Activated CD8-positive, alpha-beta memory T cell treated with anti-CD3 and anti-CD28 coated beads for 4 hours (primary cell): ENCODE measurements at places on chromosomes 4 and X.

DNA sequence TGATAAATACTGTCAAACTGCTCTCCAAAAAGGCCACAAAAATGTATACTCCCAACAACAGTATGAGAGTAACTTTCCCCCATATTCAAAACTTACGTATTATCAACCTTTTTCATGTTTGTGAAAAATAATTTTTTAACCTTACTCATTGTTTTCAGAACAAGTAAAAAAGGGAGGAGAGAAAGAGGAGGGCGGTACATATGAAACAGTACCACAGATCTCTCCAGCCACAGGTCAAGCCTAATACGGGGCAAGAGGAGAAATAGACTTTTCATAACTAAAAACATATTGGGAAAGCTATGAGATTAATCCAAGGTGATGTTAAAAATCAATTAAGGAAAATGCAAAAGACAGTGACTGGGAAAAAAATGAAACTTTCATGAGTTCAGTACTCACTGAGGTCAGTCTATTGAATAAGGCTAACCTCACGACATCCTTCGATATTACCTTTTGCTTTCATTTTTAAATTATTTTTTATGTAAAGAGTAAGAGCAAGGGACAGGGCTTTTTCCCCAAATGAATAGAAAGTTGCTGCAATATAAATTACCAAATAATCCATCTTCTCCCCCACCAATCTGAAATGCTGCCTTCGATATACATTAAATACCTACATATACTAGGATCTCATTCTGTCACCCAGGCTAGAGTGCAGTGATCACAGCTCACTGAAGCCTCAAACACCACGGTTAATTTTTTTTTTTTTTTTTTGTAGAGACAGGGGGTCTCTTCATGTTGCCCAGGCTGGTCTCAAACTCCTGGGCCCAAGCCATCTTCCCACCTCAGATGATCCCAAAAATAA, 25.3 kb downstream of the FBXW7 start:
- no peak for DNase-seq

- no peak for DNase-seq
These were observed 7.9 kb downstream of the RAB33A start for GRCh38 chrX:130179579-130180215.

DNA sequence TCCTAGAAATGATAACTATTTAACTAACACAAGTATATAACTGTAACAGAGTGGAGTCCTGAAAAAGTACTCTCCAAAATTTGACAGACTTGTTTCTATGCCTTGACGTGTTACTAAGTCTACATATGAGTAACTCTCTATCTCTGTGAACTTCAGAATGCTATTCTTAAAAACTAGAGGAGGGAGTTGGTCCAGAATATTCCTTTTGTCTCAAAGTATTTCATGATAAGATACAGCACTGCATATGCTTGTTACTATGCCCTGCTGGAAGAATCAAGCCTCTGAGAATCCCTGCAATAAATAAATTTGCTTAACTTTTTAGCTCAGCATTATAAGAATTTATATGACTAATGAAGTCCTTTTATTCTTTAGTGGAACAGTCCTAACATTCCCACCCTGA, 50.9 kb upstream of the ATXN3L start:
- DNase-seq = no peak

- no peak for DNase-seq
These were observed 235.0 kb downstream of the MAML3 start for GRCh38 chr4:139919004-139919403.

DNA sequence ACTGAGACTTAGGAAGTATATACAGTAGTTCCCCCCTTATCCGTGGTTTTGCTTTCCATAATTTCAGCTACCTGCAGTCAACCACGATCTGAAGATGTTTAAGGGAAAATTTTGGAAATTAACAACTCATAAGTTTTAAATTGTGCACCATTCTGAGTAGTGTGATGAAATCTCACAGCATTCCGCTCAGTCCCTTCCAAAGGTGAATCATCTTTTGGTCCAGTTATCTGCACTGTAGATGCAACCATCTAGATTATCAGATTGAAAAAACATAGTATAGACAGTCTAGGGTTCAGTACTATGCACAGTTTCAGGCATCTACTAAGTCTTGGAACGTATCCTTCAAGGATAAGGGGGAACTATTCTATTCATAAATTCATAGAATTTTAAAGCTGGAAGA, 109.0 kb downstream of the ANXA3 start:
- DNase-seq = no peak

DNA sequence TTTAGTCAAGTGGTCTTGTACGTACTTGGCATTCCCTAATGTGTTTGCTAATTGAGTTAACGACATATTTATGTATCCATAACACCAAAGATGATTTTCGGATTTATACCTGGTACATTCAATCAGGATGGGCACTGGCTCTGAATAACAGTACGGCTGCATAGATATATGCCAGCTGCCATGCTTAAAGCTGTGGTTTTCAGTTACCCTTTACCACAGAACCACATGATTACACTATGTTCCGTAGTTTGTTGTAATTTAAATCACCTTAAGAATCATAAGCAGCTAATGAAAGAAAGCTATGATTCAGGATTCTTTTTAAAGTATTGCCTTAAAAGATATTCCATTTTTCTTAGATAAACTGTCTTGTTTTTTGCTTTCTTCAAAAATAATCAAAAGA, 53.6 kb downstream of the FIP1L1 start:
- DNase-seq = no peak

DNA sequence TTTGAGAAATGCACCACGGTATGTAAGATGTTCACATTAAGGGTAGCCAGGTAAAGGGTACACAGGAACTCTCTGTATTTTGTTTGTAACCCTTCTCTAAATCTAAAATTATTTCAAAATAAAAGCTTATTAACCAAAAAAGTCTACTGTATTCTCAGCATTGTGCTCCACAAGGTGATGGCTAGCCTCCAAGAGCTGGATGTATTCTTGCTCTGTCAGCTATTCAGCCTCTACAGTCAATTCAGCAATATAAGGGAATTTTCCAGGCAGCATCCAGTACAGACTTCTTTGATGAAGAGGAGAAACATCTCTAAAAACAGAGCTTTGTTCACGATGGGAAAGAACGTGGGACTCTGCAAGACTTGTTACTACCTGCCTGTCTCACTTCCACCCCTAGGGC, 63.5 kb upstream of the MAOA start:
- DNase-seq = no peak

- no peak for DNase-seq
These were observed 72.4 kb upstream of the ANXA10 start for GRCh38 chr4:168019921-168020320.

DNA sequence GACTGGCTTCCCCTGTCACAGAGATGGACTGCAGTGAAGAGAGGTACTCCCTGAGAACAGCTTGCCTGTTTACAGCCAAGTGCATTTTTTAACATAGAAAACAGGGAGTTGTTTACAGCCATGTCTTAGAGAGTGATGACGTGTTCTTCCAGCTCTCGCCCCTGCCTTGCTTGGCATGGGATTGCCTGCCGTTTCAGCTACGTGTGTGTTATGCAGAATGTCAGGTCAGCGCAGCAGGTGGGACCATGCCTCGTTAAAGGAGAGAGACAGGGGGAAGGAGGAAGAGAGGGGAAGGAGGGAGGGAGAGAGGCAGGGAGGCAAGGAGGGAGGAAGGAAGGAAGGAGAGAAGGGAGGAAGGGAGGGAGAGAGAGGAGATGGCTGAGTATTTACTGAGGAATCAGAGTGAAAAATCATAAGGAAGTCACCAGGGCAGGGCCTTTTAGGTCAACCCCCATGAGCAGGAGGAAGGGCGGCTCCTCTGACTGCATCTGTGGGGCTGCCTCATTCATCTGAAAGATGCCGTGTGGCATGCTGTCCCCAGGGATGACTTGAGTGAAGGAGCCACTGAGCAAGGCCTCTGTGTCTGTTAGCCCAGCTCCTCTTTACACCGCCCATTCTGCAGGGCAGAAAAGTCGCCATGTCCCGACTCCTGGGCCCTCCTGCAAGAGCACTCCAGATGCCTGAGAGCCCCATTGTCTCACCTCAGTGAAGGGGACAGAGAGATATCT, 139.7 kb upstream of the PSAPL1 start:
- no peak for DNase-seq

DNA sequence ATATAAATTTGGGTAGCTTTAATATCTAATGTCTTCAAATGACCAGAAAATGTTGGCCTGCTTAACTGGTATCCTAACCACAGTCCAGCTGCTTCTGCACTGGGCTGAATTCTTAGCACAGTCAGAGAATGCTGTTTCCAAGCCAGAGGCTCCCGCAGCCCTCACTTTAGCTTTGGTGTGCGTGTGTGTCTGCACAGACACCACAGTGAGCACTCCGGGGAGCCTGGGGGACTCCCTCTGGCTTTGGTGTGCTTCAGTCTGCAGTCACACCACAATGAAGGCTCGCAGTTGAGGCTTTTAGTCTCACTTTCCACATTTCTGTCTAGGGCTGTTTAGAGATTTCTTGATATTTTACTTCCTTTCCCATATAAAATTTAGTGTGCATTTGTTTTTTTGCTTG, 53.6 kb downstream of the APOO start:
- no peak for DNase-seq

- DNase-seq = no peak
These were observed 807.9 kb downstream of the C4orf33 start for GRCh38 chr4:129903861-129904260.

DNA sequence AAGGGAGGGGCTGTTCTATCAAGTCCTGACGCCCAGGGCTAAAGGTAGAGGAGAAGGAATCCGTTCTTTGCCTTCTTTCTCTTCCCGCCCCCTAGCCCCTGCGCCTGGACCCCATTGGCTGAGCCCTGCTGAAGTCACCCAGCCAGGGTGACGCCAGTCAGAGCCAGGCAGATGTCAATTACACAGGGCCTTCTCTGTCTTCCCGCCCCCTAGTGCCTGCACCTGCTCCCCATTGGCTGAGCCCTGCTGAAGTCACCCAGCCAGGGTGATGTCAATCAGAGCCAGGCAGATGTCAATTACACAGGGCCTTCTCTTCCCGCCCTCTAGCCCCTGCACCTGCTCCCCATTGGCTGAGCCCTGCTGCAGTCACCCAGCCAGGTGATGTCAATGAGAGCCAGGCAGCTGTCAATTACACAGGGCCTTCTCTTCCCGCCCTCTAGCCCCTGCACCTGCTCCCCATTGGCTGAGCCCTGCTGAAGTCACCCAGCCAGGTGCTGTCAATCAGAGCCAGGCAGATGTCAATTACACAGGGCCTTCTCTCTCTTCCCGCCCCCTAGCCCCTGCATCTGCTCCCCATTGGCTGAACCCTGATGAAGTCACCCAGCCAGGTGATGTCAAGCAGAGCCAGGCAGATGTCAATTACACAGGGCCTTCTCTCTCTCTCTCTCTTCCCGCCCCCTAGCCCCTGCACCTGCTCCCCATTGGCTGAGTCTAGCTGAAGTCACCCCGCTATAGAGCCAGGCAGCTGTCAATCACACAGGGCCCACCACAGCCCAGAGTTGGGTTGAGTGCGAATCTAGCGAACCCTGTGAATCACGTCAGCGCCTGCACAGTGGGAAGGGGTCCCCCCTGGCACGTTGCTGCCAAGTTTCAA, 46.4 kb downstream of the ASMT start:
- peak; percentile 30 for DNase-seq

DNA sequence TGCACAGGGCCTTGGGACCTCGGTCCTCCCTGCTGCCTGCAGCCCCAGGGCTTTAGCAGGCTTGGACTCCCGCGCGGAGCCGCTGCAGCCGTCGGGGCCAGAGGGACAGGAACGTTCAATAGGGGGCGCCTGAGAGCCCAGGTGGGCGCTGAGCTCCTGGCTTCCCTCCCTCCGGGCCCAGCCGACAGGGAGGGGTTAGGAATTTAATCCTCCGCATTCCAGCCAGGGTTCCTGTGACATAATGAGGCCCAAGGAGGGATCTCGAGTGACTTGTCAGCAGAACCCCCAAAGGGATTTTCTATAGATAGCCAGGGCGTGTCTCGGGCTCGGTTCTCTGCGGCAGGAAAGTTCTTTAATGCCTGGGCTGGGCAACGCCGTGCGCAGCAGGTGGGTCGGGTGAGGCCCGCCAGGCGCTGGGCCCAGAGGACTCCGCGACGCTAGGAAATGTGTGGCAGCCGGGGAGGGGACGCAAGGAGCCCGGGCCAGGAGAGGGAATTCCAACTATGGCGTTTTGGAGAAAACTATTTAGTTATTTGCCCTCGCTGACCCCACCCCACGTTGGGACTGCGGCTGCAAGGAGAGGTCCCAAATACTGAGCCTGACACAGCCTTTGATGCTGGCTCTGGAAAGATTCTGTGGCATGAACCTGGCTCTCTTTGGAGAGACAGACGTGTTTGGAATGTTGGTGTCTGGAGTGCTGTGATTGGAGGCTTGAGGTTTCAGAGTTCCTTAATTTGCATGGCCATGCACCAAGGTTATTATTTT, 285.2 kb upstream of the GATB start:
- no peak for DNase-seq

- no peak for DNase-seq
These were observed 57.1 kb upstream of the ATXN3L start for GRCh38 chrX:13376857-13377549.

DNA sequence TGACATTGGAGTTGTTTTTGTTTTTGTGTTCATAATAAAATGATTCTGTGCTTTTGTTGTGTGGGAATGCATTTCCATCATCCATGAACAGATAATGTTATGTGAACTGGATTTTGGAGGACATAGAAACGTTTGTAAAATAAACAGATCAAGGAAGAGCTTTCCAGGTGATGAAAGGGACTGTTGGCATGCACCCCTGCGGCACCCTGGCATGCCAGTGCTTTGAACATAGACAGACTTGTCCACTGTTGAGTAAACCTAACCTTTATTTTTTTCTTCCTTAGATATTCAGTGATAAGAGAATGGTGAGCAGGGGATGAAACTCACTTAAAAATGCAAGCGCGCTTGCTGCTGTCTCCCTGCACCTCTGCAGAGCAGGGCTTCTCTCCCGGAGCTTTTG, 59.8 kb downstream of the TRAPPC11 start:
- DNase-seq = no peak

GRCh38 chrX:54824722-54825121, 17.2 kb downstream of the MAGED2 start:
- DNase-seq = no peak

DNA sequence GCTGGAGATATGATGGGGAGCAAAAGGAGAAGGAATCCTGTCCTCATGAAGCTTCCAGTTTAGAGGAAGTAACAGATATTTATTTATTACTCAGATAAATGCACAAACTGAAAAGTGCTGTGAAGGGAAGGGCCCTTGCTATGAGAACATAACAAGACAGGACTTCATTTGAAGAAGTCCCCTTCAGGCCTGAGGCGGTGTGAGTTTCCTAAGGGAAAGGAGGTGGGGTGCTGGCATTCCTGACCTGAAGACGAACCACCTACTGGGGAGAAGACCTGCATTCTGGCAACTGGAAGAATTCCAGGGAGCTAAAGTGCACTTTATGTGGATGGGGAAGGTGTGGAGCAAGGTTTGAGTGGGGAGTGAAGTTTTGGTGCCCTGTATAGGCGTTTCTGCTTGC, 15.9 kb upstream of the SPARCL1 start:
- DNase-seq = no peak
